Activated CD4-positive, CD25-positive, alpha-beta regulatory T cell treated with anti-CD3 and anti-CD28 coated beads, Interleukin-2, amount 50 U/mL, for 16 hours (primary cell): ENCODE measurements at places on chromosomes 5 and 9.

DNA sequence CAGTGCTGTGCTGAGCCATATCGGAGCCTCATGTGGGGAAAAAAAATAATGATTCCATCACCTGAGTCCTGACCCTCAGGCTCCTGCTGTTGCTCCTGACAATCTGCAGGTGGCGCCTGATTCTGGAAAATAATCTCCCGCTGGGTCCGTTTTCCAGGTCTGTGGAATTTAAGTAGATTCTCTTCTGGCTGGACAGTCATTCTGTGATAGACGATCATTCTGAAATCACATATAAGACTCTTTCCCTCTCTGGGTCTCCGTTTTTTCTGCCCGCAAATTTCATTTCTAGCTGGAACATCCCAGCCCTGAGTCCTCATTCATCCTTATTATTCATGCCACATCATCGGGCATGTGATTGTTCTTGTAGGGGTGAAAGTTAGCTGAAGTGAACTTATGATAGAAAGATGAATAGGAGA, 22.1 kb upstream of the STXBP1 start:
- no peak for DNase-seq

GRCh38 chr9:78573205-78573604, 276.3 kb downstream of the PSAT1 start:
- DNase-seq, result no peak

GRCh38 chr5:71640408-71640807, 53.3 kb downstream of the MCCC2 start:
- no peak for DNase-seq

DNA sequence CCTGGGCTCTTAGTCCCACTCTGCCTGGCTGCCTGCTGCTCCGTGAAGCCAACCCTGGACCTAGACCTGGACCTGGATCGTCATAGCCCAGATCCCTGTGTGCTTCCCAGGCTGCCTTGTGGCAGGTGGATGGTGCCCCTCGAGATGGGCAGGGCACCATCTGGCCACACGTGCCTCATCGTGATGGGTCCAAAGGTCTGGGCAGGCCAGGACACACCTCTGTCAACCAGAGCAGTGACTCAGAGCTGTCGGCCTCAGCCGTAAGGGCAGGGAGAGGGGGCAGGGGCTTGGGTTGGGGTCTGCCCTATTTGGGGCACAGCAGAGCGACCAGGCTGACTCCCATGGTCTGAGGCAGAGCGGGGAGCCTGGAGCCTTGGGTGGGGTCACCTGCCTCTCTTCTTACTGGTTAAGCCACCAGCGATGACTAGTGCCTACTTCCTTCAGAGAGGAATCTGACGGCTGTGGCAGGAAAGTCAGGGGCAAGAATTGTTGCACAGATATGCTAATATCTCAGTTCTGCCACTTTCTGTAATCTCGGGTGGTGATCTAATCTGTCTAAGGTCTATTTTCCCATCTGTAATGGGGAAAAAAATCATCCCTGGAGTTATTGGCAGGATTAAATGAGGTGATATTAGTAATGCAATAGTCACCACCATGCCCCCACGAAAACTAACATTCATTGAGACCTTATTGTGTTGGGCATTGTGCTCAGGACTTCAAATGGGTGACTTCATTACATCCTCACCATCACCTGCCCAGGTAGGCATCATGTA, 3.2 kb upstream of the CDHR2 start:
- no peak for DNase-seq

DNA sequence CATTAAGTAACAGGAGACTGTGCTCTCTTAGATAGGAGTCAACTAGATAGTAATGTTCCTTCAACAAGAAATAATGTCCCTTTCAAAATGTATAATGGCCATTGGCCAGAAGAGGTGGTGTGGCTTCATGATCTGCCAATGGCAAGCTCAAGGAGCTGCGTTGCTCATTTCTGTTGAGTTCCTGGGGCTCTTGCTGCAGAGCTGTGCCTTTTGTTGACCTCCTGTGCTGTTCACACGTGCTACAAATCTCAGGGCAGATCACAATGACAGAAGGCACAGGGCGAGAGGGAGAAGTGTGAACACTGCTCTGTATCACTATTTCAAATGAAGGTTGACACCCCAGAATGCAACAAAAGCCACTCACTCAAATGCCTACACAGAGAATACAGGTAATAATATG, 16.0 kb upstream of the TBC1D2 start:
- DNase-seq, result no peak

GRCh38 chr5:136776022-136776927, 410.9 kb upstream of the TRPC7 start:
- no peak for DNase-seq

DNA sequence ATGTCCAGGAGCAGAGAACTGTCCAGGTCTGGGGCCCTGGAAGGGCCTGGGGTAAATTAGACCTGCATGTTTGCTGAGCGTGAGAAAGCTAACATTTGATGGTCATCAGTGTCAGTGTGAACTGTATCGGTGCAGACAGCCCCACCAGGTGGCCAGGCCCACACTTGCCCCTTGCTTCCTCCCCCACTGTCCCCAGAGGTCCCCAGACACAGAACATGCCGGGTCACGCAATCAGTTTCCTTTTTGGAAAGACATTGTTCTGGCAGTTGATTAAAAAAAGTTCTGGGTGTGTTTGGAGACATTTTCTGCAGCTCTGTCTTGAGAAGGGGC, 1.5 kb downstream of the NKD2 start:
- DNase-seq, result no peak

DNA sequence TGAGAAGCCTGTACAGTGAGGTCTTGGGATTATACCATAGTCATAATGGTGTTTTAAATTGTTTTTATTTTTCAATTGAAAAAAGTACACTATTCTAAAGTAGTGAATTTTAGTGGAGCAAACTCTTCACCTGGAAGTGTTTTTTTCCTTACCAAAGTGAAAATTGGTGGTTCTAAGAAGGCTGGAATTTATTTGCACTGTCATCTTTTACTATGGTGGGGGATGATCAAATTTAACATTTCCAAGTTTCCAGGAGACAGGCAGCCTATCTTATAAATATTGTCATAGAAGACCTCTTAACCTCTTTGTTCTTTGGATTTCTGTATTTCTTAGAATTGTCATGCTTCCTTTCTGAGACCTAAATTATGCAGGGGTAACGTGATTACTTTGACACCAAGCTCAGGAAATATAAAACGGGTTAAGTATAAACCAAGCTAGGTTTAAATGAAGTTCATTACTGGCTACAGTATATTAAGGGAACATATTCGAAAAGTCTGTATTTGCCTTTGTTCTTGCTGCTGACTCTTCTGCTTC, 20.2 kb downstream of the NDFIP1 start:
- DNase-seq, result no peak
